ENCODE measurements at places on chromosomes 2 and 18.

GRCh38 chr2:71933467-71934319, 214.0 kb downstream of the CYP26B1 start:
- peak; percentile 55 for DNase-seq

DNA sequence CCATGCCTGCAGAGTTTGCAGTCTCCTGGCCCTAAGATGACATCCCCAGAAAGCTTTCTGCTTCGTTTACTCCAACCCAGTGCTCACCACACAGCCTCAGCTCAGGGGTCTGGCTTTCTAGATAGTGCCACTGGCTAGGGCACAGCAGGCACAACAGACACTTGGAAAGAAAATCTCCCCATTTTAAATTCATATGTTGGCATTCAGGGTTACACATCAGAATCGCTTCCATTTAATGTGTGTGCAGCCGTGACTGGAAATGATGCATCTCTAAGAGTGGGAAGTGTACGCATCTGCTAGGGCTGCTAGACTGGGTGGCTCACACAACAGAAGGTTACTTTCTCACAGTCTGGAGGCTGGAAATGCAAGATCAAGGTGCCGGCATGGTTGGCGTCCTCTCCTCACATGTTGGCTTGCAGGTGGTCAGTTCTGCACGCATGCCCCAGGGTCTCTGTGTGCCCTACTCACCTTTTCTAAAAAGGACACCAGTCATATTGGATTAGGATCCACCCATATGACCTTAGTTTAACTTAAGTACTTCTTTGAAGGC, 329.4 kb upstream of the RAB12 start:
- DNase-seq: no peak

GRCh38 chr2:179592167-179592936, 269.1 kb downstream of the ZNF385B start:
- DNase-seq: no peak

DNA sequence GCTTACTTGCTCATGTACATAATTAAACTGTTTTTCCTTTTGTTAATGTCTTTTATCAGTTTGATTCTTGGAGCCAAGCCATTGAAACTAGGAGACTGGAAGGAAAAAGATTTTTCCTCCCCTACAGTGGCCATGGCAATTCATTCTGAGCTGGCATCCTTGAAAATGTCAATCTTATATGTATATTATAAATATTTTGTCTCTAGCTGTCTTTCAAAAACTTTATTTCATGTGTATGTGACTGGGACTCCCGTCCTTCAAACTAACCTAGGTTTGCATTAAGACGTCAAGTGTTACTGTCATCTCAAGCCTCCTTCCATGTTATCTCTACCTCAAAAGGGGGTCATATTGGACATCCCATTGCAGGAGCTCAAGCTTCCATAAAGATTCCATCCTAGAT, 280.4 kb downstream of the HRH4 start:
- DNase-seq: no peak

- no peak for DNase-seq
Measured at GRCh38 chr2:85549095-85549494, 10.1 kb downstream of the MAT2A start.

DNA sequence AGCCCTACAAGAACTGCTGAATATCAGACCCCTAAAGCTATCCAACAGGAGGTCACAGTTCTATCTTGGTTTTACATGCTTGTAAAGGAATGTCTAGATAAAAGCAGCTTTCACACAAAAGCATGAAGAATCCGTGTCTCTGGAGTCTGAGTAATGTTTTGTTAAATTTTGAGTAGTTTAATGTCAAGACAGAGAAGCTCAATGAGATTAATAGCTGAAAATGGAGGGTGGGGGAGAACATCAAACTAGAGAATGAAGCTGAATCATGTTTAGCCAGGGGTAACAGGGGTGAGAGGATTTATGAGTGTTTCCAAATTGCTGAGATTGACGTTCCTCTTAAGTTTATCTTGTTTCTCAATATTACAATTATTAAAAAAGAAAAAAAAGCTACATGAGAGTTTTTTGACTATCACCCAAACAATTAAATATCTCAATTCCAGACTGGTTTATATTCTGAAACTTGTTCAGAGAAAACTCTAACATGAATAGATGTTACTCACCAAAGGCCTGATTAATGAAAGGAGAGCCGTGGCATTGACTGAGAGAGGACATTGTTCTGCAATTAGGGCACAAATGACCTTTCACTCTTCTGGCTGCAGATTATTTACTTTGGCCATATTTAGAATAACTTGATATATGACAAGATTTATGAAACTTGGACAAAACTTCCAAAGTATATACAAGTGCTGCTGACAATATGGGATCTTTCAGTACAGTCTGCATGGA, 266.4 kb upstream of the ETAA1 start:
- DNase-seq: no peak

DNA sequence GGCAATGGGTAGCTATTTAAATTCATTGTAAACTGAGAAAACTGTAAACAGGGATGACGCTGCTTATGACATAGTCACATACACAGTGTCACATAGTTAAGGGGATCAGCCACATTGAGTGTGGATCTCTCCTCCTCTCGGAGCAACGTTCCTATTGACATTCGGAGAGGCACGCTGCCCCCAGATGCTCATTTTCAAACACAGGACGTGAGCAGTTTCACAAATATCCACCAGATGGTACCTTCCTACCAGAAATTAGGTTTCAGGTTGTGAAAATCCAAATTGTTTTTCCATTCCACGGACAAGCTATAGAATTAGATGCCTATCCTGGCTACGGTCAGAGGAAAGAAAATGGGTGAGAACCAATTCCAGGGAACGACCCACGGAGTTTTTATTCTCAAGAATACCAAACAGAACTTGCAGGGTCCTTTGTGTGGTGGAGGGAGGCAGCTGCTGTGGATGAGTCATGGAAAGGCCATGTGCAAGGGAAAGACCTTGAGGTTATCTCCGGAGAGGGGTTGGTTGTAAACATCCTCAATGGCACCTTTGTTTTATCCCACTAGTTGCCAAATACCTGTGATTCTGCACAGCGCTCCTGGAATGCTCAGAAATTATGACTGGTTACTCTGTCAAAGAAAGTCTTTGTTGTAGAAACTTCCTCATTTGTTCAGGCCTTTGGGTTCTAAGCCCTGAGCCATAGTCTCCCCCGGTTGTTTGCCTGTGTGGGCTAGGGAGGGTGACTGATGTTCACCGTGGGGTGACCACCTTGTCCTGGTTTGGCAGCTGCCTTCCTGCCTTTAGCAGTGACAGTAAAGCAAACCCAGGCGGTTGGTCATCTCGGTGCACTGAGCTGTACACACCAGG, 88.0 kb downstream of the ACTR3 start:
- peak; percentile 54 for DNase-seq

DNA sequence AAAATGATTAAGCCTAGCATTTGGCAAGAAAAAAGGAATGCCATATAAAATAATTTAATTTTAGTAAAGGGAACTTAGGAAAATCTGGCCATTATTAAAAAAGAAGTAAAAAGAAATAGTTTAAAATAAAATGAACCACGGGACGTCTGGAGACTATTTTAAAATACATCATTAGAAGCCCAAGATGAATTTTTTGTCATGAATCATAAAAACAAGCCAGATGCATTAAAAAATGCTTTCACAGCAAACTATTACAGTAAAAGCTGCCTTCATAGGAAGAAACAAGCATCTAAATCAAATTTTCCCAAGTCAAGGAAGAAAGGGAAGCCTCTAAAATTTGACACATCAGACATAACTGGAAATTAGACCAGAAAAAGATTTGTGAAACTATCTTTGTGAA, 33.0 kb downstream of the COL5A2 start:
- DNase-seq: no peak

- DNase-seq: no peak
Measured at GRCh38 chr2:121191191-121192170, 93.5 kb downstream of the TFCP2L1 start.

DNA sequence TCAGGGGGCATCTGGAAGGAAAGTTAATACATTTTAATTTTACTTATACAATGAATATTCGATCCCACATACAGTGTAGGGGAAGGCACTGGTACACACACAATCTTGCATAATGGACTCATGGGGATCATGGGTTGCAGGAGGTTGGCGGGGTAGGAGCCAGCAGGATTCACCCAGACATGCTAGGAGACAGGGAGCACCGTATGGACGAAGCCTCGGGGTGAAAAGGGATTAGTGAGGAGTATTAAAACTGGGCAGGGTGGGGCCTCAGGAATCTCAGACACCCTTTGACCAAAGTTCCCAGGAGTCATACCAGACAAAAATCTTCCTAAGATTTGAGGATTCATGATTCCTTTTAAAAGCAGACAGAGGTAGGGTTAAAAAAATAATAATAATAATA, 140.8 kb downstream of the BCL11A start:
- DNase-seq: no peak

- peak; percentile 21 for DNase-seq
Measured at GRCh38 chr2:151237422-151238025, 24.1 kb downstream of the RBM43 start.

- no peak for DNase-seq
Measured at GRCh38 chr2:45869165-45869501, 217.7 kb downstream of the PRKCE start.

DNA sequence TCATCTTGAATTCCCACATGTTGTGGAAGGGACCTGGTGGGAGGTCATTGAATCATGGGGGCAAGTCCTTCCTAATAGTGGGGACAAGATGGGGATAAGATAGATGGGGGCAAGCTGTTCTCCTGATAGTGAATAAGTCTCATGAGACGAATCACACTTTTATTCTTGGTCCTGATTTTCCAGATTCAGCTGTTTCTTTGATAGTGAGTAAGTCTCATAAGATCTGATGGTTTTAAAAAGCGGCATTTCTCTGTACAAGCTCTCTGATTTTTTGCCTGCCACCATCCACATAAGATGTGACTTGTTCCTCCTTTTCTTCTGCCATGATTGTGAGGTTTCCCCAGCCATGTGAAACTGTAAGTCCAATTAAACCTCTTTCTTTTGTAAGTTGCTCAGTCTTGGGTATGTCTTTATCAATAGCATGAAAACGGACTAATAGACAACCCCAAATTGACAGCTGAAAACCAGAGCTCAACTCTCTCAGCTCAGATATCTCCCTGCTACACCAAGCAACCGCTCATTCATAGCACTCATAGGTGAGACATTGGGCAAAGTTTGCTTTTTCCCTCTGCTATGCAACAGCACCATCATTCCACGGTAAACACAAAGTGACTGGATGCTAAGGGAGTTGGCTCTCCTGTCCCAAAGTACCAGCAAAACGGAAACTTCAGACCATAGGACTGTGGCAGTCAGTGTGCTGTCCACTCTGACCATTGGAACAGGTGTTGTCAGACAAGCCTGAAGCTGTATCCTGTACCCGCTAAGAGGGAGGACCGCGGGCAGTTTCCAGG, 44.9 kb upstream of the TBC1D8 start:
- DNase-seq: no peak

DNA sequence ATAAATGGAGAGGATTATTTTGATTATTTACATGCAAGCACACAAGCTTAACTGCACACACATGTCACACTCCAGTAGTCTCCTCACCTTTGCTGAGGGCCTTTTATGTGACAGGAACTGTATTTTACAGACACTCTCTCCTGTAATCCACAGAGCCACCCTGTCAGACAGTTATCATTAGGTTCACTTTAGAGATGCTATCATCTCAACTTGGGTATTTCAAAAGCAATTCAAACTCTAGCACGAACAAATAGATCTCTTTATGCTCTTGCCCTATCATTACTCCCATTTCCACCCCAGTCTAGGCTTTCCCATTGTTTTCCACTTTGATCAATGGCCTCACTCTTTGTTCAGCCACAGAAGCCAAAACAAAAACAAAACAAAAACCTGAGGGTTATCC, 281.2 kb upstream of the EPHA4 start:
- DNase-seq: no peak

GRCh38 chr2:181784556-181784955, 104.2 kb upstream of the NEUROD1 start:
- DNase-seq: no peak

DNA sequence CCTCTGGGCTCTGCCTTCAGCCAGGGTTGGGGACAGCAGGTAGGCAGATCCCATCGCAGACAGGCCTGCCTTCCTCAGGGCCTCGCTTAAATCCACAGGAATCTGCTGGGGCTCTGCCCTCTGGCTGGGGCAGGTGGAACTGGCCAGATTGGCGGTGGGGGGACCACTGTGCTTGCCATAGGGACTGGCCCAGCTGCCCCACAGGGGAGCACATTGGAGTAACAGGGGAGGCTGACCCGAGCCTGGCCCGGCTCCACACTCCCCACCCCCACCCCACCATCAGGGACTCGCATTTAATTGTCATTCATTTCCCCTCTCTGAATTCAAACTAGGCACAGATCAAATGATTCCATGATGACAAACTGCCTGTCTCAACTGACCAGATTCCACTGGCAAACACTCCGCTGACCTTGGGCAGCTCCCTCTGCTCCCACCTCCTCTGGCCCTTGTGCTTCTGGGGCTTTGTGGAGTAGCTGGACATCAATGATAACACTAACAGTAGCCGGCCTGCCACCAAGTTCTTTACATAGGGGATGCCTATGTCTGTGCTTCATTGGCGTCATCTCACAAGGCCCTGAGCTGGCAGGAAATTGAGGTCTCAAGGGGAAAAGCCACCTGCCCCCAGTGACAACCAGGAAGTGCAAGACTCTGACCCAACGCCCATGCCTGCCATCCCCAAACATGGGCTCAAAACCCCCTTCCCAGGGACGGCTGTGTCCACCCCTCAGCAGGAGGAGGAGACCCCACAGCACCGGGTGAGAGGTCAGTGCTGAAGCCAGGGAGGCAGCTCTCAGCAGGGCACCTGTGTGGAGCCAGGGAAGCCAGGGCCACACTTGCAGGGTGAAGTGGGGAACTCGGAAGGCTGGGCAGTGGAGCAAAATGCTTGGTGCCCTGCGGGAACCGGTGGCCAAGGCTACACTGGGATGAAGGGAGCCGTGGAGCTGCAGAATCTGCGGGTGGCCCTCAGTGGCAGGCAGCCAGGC, 2.1 kb upstream of the B3GNT7 start:
- DNase-seq: peak; percentile 24
